ENCODE measurements at places on chromosomes 1 and 21.

- DNase-seq, result no peak
Observed at GRCh38 chr1:83573776-83574175, 425.2 kb downstream of the TTLL7 start.

- DNase-seq, result no peak
Observed at GRCh38 chr1:206469411-206469932, 804 bp upstream of the IKBKE start.

GRCh38 chr1:67335411-67335810, 27.7 kb downstream of the IL12RB2 start:
- DNase-seq, result no peak

GRCh38 chr1:48675251-48675650, 101.4 kb downstream of the BEND5 start:
- DNase-seq, result no peak

DNA sequence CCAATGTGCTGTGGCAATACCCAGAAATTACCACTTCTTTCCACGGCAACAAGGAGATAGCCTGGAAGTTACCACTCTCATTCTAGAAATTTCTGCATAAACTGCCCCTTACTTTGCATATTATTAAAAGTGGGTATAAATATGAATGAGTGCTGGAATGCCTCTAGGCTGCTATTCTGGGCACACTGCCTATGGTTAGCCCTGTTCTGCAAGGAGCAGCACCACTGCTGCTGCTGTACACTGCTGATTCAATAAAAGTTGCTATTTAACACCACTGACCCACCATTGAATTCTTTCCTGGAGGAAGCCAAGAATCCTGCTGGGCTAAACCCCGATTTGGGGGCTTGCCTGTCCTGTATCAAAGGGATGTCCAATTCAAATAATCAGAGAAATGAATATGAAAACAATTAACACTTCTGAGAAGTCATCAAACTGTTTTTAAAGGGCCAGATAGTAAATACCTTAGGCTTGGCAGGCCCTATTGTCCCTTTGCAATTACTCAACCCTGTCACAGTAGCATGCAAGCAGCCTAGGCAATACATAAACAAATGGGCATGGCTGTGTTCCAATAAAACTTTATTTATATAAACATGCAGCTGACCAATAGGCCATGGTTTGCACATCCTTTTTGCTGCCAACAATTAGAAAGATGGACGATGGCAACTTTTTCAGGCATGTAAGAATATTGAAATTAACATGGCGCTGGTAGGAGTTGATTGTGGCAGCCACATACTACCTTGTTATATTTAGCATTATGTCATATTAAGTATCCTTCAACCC, 369.4 kb upstream of the B3GALT2 start:
- no peak for DNase-seq

DNA sequence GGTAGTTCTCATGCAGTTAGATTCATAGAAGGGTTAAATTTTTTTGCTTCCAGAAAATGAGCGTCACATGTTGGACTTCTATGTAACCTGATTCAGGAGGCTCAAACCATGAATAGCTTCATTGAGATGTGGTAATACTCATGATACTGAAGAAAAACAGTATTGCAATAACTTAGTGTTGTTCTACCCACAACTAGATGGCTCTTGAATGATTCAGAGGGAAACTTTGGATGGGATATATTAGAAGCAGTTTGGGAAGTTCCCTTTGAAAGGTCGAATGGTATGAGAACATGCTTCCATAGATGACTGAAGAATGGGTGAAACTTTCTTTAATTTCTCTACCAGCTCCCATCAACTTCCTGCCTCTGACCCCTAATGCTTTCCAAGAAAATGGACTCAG, 211.7 kb upstream of the PTGFR start:
- DNase-seq, result no peak

DNA sequence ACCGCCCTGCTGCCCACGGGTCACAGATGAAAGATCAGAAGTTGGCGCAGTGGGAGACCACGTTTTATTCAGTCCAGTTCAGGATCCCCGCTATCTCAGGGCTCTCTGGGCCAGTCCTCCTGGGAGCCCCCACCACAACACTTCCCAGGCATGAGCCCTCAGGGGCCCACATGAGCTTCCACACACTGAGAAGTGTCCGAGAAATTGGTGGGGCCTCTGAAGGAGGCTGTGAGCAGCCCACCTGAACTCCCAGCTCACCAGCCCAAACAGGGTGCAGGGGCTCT, 12.1 kb downstream of the TRIM46 start:
- DNase-seq, result no peak

GRCh38 chr1:116311756-116312680, 61.0 kb upstream of the ATP1A1 start:
- peak; percentile 80 for DNase-seq

DNA sequence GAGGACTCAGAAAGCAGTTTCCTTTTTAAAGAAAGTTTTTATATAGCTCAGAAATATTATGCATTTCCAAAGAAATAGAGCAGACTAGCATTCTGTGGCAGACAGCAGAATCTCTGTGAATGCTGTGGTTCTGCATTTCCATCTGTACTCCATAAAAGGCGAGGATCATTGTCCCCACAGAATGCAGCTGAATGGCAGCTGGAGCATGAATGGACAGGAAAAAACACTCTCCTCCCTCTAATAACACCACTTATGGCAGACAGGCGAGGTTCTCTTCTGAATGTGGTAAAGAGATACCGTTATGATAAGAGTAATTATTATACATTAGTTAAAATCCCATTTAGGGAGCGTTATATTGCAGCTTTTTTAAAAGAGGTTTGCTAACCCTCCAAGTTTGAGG, 81.4 kb upstream of the WLS start:
- DNase-seq, result no peak

DNA sequence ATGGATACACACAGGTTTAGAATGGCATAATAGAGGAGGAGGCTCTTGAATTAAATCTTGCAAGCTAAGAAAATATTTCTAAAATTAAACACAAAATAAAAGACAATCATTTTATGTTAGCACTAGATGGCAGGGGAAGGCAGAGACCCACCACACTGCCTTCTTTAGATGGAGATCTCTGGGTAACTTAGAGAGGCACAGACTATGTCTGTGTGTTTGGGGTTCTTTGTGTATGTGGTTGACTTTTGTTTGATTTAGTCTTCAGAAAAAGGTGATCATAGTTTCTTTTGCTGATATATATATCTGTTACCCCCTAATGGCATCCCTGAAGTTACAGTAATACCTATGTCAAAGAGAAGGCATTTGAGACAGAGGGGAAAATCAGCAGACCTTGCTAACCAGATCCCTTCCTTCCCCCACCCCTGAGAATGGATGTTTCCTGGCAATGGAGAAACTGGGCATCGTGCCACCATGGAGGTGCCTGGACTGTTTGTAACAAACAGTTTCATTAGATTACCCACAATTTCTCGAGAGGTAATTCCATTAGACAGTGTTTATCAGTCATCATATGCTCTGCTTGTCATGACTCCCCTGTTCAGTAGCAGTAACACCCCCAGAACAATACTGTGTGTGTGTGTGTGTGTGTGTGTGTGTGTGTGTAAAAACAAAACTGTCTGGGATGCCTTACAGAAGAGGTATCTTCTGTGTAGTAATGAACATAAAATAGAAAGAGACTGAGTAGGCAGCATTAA, 228.3 kb upstream of the DEPDC1 start:
- DNase-seq, result no peak

GRCh38 chr1:56258371-56258770, 321.0 kb downstream of the PLPP3 start:
- no peak for DNase-seq

- no peak for DNase-seq
Observed at GRCh38 chr1:85142753-85143152, 58.1 kb downstream of the SYDE2 start.

- DNase-seq, result no peak
Observed at GRCh38 chr1:3032371-3033039, 11.2 kb downstream of the ACTRT2 start.

DNA sequence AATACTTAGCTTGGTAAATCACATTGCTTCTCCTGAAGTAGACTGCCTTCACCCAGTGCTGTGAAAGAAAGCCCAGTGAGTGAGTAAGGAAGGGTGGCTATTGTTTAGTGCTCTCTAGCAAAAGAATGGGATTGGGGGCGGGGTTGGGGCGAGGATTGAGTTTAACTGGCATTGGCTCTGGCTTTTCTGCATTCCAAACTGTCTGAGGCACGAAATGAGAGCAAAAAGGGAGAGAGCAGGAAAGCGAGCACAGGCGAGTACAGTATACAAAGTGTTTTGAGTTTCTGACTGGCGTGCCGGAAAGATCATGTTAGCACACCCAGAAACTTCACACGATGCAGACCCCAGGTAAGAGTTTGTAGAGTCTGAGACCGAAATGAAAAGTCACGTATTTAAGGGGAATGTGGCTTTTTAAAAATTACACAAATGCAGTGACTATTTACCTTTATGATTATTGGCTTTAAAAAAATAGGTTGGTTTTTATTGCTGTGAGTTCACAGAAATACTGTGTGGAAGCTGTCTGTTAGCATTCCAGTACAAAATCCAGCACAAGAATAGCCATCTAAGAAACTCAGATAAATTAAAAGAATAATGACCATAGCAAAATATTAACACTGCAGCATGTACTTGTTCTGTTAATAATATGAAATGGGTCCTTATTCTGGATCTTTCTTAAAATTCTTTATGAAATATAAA, 155.4 kb downstream of the CLEC20A start:
- no peak for DNase-seq

- DNase-seq, result no peak
Observed at GRCh38 chr1:228100822-228101613, 2.1 kb downstream of the C1orf35 start.

GRCh38 chr1:7325254-7325653, 445.8 kb upstream of the VAMP3 start:
- no peak for DNase-seq

DNA sequence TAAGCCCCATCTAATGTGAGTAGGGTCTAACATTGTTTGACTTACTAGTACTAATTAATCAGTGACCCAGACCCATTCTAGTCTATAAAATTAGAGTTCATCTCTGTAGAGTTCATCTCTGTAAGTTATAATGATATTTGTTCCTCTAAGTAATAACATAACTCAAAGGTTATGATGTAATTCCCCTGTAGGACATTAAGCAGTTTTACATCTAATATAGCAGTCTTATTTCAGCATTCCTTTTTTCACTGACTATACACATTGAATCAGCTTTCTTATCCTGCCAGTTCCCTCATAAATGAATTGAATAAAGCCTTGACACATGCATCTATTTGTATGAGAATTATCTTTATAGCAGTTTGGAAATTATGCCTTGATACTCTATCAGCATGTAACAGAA, 90.9 kb downstream of the SH3GLB1 start:
- no peak for DNase-seq

- DNase-seq, result no peak
Observed at GRCh38 chr1:76239470-76239918, 164.9 kb downstream of the ST6GALNAC3 start.

DNA sequence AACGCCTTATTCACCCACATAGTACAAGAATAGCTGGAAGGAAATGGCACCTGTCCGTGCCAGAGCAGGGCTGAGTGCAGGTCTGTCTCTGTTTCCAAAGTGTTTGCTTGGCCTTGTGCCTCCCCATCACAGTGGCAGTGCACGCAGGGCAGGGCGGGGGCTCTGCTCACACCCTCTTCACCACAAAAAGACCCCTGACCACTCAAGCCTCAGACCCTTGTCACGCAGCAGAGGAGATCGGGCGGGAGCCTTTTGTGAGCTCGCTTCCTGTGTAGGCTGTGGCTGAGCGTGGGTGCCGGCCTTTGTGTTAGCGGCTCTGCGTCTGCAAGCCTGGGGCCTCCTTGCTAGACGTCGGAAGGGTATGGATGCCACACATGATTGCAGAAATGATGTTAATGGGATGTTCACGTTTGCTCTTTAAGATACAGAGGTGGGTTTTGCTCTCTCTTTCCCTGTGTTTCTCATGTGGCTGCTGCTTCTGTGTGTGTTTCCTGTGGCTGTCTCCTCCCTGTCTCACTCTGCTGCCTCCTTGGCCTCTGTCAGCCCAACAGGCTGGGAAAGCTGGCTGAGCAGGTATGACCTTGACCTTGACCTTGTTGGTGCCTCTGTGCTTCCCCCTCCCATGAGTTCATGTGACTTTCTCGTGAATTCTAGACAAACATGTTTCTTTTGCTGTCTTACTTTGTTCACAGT, 45.4 kb downstream of the S100B start:
- no peak for DNase-seq

DNA sequence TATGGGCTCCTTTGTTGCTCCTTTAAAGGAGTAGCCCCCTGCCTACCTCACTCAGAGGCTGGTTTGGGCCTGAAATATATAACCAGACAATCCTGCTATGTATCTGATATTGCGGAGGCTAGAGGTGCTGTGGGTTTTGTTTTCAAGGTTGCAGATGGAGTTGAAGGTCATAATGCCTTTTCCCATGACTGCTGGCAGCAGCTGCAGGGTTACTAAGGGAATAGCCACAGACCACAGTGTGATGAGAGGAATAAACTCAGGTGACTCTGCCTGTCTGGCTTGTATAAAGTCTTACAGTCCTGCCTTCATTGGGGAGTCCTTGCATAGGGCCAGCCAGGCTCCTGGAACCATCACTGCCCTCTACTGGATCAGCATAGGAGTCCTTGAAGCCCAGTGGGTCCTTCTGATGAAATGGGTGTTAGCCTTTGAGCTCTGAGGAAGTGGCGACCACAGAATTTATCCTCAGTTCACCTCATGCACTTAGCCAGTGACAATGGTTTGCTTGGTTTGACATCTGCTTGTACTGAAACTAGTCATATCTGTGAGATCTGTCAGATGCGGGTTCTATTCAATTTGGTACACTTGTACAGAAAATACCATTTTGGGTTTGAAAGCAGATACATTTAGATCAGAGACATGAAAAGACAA, 174.4 kb upstream of the HMCN1 start:
- peak; percentile 22 for DNase-seq

DNA sequence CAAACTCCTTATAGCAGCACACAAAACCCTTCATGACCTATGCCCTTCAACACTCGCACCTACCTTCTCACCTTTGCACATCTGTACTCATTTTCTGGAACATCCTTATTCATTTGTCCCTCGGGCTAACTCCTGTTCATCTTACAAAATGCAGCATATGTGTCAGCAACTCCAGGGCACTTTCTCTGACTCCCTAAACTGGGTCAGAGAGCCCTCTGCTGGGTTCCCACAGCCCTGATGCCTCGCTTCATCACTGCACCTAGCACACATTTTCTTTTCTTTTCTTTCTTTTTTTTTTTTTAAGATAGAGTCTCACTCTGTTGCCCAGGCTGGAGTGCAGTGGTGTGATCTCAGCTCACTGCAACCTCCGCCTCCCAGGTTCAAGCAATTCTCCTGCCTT, 54.0 kb downstream of the RAB3B start:
- DNase-seq, result no peak

DNA sequence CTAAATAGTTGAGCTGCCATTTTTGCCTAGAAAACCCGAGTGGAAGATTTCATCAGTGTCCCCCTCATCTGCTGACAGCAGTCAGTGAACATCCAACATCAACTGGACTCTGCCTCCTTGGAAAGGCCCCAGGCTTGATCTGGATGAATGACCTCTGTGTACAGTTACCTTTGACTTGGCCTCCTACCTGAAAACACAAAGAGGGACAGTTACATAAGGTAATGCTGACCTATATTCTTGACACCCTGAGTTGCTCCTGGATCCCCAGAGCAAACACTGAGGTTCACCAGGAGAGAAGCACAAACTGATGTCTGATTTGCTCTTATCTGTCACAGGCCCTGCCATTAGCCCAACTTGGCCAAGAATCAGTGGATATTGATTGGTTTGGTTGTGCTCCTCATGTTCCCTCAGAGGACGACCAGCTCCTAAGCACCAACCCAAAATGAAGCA, 138.9 kb downstream of the PROX1 start:
- no peak for DNase-seq

All from posterior cingulate gyrus (tissue), 11 donors.